ENCODE measurements at places on chromosomes 7 and 10.

DNA sequence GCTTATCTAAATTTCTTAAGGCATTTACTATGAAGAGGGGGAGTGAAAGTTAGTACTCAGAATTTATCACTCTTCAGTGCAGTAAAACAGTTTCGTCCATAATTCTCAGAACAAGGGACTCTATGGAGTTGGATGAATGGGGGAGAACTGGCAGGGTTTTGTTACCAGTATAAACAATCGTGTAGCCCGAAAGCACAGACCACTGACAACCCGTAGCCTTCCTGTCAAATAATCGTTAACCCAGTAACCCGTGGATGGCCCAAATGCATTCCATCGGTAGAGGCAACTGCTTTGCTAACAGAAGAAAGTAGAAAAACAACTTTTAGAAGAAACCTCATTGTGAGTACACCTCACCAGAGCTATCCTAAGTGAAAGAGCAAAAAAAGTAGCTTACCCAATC is 583.9 kb downstream of the NXPH1 start:
- no peak for DNase-seq

DNA sequence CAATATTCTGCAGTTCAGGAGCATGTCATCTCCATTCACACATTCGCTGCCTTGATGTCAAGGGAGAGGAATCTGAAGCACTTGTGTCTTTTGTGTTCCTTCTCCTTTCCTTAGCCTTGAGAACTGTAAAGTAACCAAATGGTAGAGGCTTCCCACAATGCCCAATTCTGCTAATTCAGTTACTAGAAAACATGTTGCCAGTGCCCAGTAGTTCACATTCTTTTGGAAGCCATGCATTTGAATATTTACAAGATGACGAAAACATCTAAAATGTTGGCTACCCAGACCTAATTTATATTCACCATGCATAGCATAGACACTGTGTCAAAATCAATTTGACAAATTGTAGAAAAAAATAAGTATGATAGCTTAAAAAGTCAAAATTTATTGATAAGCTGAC is 852.7 kb upstream of the PHF14 start:
- DNase-seq, result no peak

- DNase-seq, result no peak
Measured at GRCh38 chr10:4775808-4776207, 50.2 kb upstream of the AKR1E2 start.

DNA sequence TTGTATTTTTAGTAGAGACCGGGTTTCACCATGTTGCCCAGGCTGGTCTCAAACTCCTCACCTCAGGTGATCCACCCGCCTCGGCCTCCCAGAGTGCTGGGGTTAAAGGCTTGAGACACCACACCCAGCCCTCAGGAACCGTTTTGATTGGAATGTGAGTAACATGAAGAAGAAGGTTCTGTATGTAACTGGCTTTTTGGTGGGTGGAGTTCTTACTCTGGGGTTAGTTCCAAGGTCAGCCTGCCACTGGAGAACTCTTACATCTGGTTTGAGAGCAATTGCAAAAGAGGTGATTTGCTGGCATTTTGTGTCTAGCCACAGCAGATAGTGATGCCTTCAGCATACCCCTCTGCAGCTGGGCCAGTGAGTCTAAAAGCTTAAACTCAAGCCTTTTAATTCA is 457.8 kb upstream of the VSTM2A start:
- no peak for DNase-seq

DNA sequence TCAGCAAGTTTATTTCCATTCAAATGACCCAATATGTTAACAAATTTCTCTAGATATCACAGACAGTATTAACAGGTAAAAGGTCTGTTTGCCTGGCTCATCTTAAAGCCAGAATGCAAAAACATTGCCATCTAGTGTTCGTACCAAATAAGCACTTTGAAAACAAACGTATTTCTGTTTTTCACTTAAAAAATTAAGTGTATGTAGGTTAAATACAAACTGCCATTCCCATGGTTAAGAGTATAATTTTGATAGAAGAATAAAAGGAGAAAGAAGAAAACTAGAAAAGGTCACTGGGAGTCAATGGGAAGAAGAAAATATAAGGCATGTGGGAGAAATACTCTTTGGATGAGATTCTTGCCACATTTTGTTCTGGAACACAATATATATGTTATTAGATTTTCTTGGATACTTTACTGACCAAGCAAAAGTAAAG is 51.0 kb downstream of the ORC5 start:
- DNase-seq, result peak; percentile 14

GRCh38 chr10:30751678-30752331 is 122.3 kb upstream of the LYZL2 start:
- DNase-seq, result no peak

DNA sequence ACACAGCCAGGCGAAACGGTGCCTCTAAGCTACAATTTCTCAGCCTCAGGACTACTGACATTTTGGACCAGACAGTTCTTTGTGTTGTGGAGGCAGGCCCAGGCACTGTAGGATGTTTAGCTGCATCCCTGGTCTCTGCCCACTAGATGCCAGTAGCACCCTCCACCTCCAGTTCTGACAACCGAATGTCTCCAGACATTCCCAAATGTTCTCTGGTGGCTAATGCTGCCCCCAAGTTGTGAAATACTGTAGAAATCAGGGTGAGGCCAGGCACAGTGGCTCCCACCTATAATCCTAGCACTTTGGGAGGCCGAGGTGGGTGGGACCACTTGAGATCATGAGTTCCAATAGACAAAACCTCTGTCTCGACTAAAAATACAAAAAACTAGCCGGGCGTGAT is 18.2 kb downstream of the HNRNPF start:
- no peak for DNase-seq

GRCh38 chr7:105426606-105427146 is 38.0 kb upstream of the SRPK2 start:
- DNase-seq, result no peak

DNA sequence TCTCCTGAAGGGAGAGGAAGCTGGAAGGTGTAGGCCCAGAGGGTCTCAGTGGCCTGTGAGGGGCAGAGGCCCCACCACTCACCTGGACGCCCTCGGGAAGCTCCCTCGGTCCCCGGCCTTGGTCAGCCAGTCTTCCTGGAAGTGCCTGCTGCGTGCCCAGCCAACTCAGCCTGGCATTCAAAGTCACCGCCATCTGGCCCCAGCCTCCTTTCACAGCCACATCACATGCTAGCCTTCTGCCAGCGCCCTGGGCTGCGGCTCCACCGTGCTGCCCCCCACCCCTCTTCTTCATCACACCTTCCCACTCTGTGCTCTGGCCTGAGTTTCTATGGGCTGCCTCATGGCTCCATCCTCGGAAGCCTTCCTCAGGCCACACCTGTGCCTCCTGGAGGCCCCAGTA is 98.0 kb downstream of the ZMIZ1 start:
- no peak for DNase-seq

GRCh38 chr10:43707770-43708169 is 59.1 kb upstream of the ZNF32 start:
- DNase-seq, result no peak

- DNase-seq, result no peak
Measured at GRCh38 chr10:100184426-100184825, 1.4 kb downstream of the ERLIN1 start.

DNA sequence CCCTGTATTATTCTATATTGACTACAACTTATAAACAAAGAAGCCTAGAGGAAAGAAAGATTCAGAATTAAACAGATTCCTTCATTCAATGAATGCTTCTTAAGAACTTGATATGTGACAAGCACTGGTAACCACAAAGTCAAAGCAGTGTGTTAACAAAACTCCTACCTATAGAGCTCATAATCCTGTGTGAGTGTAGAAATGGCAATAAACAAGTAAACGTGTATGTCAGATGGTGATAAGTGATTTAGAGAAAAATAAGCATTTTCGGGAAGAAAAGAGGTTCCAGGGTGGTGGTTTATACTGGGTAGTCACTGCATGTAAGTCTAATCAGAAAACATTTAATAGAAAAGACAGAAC is 141.3 kb downstream of the JMJD1C start:
- no peak for DNase-seq

DNA sequence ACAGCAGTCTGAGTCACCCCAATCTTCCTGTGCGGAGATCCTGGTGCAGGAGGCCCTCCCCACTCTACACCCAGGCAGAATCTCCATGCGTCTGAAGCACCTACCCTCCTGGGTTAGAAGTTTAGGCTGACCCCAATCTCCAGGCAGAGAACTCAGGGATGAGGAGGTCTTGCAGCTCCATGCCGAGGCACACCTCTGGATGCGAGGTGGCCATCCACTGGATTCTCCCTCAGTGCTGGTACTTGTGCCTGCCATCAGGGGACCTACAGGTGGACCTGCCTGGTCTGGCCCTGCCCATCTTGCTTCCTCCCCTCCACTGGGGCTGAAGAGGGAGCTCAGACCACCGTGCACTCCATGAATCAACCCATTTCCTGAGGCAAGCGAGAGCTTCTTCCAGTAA is 28.8 kb upstream of the AMPH start:
- no peak for DNase-seq

GRCh38 chr7:39733881-39734632 is 110.7 kb downstream of the RALA start:
- DNase-seq, result no peak

DNA sequence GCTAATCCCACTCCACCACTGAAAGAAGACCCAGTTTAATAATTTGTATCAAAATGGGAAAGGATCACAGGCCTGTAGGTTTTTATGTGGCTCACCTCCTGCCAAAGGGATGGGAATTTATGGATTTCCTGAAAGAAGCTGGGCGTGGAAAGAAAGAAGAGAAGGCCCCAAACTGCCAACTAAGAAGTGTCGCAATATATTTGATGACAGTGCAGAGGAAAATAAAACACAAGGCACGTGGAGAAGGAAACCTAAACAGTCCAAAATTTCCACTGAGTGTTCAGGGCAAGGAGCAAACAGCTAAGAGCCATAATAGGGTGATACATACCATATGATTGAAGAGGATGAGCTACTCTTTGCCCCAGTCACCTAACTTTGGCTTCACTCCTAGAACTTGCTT is 667.2 kb downstream of the GATA3 start:
- DNase-seq, result no peak

GRCh38 chr7:5397736-5398135 is 25.9 kb downstream of the TNRC18 start:
- no peak for DNase-seq

DNA sequence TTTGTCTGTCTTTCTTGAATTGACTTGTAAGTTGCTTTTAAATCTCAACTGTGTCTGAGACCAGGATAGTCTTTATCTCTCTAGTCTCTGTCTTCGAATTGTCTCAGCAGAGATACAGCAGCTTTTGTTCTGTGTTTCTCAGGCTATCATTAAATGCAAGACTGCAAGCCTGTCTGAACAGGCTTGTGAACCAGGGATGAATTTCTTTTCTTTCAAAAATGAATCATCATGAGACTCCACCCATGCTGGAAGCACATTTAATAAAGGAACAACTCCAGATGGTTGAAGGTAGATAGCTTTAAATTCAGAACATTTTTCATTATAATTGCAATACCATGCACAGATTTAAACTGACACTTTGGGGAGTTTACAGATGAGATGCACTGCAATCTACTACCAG is 155.9 kb downstream of the SEC23IP start:
- no peak for DNase-seq

GRCh38 chr7:88306590-88307048 is at the start of gene STEAP4:
STEAP4 (minus strand) TSS chr7:88306894; CDS start chr7:88284269, 22,625 bp downstream.
- DNase-seq, result no peak
